ENCODE measurements at places on chromosomes 13 and 19.

- no peak for DNase-seq
Measured at GRCh38 chr13:105196052-105196451, 1339.4 kb downstream of the EFNB2 start.

- no peak for DNase-seq
Measured at GRCh38 chr13:106096661-106097092, 438.8 kb downstream of the EFNB2 start.

DNA sequence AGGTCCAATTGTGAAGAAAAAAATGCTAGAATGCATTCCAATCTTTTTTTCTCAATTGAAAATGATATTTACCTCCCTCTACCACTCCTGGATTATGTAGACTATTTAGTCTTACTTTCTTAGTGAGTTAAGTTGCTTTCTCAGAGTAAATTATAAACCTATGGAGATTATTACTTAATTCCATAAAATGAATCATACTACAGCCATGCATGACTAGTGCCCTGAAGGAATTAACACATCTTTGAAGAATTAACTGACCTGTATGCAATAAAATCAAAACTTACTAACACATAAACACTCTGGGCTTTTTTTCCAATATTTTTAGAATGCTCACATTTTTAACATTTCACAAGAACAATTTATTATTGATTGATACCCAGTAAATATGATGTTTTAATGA is 379.4 kb upstream of the DACH1 start:
- DNase-seq = no peak

DNA sequence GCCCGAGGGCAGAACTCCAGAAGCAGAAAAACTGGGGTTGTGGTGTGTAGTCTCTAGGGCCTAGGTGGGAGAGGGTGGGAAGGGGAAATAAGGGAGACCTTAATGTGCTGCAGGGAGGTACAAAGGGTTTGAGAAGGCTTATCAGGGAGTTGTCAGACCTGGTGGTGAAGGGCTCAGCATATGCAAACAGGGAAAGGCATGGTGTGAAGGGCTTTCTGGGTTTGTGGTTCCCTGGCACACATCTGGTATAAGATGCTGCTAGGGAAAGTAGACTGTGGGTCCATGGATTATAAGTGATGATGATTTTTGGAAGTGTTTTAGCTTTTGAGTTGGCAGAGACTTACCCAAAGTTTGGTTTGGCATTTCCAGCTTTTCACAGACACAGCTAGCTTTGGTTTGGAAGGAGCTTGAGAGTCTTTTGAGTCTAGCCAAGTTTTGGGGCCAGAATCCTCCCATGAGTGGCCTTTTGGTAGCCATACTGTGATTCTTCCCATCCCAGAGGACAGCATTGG is 2.2 kb downstream of the TRIM28 start:
- no peak for DNase-seq

GRCh38 chr13:72689181-72689696 is 38.2 kb downstream of the MZT1 start:
- no peak for DNase-seq

GRCh38 chr13:79614250-79614918 is 133.4 kb downstream of the NDFIP2 start:
- no peak for DNase-seq

Measured in T follicular helper cell (primary cell).